Neural crest cell (in vitro differentiated cells): ENCODE measurements at places on chromosomes 3 and 15.
A peak's percentile ranks its signal among the peaks of the same experiment; 100 is the strongest.

DNA sequence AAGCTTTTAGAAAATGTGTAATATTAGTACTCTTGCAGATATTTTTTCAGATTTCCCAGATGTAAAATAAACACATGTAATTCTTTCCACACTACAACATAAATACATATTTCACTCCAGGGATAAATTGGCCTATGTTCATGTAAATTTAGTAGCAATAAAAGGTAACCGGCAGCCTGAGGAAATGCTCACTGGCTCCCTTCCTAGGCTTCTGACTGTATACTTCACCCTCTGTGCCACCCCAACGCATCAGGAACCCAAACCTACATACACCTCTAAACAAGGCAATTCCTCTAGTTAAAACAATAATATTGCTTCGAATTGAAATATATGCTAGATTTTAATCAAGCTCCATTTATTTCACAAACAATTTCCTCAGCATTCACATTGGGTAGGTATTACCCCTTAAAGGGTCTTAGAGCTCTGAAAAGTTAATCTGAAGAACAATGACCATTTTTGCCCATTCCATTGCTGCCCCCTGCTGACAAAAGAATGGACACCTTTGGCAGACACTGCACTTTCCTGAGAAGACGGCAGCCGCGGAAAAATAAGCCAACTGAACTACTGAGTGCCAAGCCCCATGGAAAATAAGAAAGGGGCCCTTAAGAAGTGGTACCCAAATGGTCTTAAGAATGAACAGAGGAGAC is 212.5 kb downstream of the OSBPL10 start:
- no peaks in the 10 kb centered on the region for H3K36me3 ChIP-seq
- H3K27me3 ChIP-seq: no peaks in the 10 kb centered on the region
- no peak overlapping the region for H3K4me3 ChIP-seq
- no peak overlapping the region for H3K27ac ChIP-seq

GRCh38 chr15:77376770-77377169 is 43.1 kb downstream of the PEAK1 start:
- H3K4me3 ChIP-seq: no peak overlapping the region
- no peak overlapping the region for H3K27ac ChIP-seq
- no peak for DNase-seq
- no peaks in the 10 kb centered on the region for H3K36me3 ChIP-seq

DNA sequence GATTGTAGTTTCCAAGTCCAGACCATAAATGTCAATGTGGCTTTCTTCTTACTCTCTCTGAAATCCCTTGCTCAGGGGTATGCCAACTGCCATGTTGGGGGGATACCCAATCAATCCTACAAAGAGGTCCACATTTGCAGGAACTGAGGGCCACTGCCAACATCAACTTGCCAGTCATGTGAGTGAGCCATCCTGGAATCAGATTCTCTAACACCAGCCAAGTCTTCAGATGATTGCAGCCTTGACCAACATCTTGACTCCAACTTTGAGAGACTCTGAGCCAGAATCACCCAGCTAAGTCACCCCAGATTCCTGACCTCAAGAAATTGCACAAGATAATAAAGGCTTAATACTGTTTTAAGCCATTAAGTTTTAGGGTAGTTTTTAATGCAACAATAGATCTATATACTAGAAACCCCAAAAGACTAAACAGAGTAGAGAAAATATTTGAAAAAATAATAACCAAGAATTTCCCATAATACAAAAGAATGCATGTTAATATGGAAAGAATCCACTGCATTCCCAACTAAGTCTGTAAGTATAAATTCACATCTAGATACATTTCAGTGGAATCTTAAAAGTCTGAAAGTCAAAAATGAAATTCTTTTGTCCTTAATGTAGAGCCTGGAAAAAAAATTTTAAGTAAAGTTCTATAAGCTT is 22.4 kb downstream of the ISG20 start:
- no peak overlapping the region for H3K27ac ChIP-seq
- H3K27me3 ChIP-seq: peaks cover 5% of the 10 kb centered on the region
- no peak for DNase-seq
- no peak overlapping the region for H3K4me3 ChIP-seq

DNA sequence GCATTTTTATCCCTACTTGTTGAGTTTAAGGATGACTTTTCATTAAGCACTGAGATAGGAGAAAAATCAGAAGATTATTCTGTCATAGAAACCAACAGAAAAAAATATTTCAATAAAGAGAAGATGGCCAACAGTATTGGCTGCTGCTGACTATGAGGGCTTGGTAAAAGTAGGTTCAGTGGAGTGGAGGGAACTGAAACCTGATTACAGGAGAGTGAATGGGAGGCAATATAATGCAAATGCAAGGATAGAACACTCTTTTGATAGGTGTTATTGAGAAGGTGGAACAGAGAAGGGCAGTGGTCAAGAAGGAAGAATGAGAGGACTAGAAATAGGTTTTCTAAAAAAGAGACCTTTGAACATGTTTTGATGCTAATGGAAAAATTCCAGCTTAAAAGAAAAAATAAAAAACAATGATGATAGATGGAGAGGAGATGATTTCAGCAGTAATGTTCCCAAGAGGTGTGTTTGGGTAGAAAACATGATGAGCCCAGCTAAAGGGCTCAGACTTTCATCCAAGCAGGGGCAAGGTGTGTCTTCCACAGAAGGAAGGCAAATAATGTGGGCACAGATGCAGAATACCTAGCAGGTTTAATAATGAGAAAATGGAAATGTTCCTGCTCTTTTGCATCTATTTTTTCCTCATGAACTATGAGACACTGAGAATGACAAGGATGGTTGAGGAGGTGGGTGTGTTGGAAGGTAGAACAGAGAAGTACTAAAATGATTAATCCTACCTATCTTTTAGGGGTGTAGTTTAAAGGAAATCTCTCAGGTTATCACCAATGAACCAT is 397.9 kb upstream of the GOLIM4 start:
- H3K27ac ChIP-seq: no peak overlapping the region
- no peaks in the 10 kb centered on the region for H3K27me3 ChIP-seq
- H3K36me3 ChIP-seq: no peaks in the 10 kb centered on the region
- no peak for DNase-seq
- no peak overlapping the region for H3K4me3 ChIP-seq
- no peaks in the 10 kb centered on the region for H3K4me1 ChIP-seq

DNA sequence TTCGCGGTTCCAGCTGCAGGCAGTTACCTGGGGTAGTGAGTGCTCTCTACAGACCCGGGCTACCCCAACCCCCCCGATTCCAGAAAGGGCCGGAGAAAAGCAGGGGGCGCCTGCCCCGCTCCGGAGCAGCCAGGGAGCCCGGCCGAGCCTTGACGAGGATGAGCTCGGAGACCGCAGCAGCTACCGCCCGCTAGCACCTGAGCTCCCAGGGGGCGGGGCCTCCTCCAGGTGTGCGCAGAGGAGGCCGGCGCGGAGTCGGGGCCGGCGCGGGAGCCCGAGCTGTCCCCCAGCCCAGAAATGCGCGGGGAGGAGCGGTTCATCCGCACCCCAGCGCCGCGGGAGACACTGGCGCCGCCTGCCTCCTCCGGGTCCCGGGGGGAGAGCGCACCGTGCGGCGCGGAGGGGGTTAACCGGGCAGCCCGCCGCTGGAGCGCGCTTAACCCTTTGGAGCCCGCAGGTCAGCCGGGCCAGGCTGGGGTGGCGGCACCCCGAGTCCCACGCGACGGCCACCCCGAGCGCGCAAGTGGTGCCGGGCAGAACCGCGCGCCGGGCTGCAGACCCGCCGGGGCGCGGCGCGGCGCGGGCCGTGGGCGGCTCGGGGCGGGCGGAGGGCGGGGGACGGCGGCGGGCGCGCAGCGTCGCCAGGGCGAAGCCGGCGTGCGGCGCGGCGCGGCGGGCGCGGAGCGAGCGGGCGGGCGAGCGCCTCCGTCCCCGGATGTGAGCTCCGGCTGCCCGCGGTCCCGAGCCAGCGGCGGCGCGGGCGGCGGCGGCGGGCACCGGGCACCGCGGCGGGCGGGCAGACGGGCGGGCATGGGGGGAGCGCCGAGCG is at the start of gene CACNA1D:
CACNA1D (plus strand) TSS at position 649 of the 829 bp plus-strand sequence. CDS start 556 bp downstream, outside the sequence.
- H3K4me3 ChIP-seq: peak within 1 kb of the TSS; percentile 83
- peaks cover 73% of the 10 kb centered on the region for H3K27me3 ChIP-seq
- no peak within 1 kb of the TSS for H3K27ac ChIP-seq
- peaks cover 35% of the 10 kb centered on the region for H3K4me1 ChIP-seq
- no peaks in the 10 kb centered on the region for H3K36me3 ChIP-seq
